Sciatic nerve (tissue), 2 donors: ENCODE measurements at places on chromosomes 3 and 15.

GRCh38 chr3:174198199-174198598 is 660.9 kb upstream of the NAALADL2 start:
- no peak for DNase-seq

DNA sequence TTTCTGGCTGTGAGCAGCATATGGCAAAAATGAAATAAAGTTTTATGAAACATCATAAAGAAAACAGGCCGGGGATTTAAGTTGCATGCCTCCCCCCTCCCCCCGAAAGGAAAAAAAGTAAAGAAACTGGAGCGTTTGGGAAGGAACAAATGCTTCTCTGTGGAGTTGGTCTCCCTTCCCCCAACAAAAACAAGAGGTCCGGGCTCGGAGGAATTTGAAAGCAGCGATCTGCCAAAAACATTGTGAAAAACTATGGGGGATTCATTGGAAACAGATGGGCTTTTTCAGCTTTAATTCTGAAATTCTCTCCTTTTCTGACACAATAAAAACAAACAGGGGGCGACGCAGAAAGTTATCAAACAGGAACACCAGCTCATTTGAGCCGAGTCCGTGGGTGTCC is 17.0 kb downstream of the RGMA start:
- DNase-seq: no peak

GRCh38 chr3:128315313-128315712 is 151.4 kb downstream of the DNAJB8 start:
- DNase-seq: no peak

- no peak for DNase-seq
Measured at GRCh38 chr3:57646723-57647122, 46.2 kb downstream of the DENND6A start.

DNA sequence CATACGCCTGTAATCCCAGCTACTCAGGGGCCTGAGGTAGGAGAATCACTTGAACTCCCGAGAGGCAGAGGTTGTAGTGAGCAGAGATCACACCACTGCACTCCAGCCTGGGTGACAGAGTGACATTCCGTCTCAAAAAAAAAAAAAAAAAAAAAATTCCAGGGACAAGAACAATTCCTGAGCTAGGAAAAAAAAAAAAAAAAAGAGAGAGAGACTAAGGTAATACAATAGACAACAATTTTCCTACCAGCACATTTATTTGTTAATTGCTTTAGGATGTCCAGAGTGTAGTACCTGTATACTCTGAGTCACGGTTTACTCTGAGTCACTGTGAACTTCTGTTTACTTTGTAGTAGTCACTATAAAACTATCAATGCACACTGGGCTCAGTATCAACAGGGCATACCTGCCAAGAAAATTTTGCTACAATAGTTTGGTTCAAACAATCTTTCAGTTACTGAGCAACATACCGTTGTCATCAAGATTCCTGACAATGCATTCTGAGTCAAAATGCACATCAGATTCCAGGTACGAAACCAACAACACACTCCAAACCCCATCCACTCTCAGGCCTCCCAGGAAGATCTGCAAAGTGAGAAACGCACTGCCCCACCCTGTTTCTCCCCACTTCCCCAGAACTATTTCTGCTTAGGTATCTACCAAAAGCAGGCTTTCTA is 28.3 kb downstream of the IGF2BP2 start:
- no peak for DNase-seq

DNA sequence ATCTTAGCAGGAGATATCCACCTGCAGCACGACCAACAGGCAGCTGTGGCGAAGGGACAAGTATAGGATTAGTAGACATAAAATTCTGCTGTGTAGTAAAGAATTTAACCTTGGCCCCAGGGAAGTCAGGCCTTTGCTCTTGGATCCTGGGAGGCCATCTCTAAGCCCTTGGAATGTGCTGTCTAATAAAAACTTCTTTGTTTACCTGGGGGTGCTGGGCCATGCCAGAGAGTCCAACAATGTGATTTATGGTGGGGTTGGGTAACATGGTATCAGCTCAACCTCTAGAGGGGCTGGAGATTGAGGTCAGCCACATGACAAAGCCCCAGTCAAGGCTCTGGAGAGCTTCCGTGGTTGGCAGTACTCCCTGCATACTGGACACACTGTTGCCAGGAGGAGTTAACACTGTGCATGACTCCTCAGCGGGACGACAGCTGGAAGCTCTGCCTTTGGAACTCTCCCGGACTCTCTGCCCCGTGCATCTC is 52.4 kb downstream of the HEG1 start:
- no peak for DNase-seq
